HuH-7 (cell line): ENCODE measurements at places on chromosomes 3 and 15.
A peak's percentile ranks its signal among the peaks of the same experiment; 100 is the strongest.

DNA sequence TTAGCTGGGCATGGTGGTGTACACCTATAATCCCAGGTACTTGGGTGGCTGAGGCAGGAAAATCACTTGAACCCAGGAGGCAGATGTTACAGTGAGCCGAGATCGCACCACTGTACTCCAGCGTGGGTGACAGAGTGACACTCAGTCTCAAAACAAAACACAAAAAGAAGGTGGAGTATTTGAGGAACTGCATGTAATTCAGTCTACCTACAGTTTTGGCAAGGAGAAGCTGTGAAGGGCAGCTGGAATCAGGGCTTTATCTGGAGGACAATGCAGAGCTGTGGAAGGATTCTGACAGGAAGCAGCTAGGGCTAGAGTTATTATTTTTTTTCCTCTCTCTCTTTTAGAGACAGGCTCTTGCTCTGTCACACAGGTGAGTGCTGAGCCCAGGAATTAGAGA is 6.8 kb downstream of the H1-8 start:
- no peak for DNase-seq

GRCh38 chr3:192916371-192917027 is 1.2 kb downstream of the MB21D2 start:
- DNase-seq = peak; percentile 28

DNA sequence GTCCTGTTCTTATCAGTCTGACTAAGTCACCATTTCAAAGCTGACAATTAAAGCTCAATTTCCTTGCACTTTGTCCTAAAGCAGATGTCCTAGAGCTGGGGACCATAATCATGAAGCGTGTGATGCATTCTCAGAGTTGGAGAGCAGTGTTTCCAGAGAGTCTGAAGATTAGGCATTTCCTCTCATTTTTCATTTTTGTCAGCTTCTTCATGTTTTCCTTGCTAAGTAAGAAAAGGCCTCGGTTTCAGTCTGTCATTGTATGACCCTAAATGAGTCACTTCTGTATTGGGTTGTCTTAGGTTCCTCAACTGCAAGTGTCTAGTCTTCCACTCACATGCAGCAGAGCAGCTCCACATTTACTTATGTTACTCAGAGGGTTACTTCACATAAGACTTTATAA is 257.2 kb upstream of the TPRG1 start:
- DNase-seq = no peak

DNA sequence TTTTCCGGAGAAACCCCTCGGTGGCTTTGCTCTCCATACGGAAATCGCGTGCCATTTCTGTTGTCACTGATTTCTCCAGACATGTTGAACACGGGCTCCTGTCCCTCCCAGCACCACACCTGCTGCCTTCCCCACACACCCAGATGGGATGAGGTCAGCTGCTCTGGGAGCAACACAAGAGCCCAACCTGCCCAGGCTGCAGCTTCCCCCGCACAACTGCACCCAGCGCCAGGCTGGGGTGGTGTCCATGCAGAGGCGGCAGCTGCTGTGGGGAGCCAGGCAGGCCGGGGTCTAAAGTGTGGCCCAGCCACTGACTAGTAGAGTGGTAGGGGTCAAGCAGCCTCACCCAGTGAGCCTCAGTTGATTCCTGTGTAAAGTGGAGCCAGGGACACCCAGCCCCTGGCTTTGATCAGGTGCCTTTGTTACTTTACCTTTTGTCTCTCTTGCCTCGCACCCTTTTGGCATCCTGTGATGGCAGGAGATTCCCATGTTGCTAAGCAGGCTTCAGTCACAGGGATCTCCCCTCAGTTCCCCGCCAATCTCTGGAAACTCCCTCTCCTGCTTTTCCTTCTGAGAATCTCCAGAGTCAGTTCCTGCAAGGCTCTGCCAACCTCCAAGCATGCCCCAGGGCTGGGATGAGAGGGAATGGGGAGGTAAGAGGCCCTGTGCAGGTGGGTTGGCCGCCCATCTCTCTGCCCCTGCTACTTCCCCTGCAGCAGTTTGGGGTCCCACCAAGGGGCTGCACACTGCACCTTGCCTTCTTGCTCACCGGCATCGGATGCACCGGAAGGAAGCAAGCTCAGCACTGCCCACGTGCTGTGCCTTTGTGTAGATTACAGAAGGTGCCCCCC is 91.8 kb upstream of the ALDH1A3 start:
- no peak for DNase-seq

GRCh38 chr15:62346168-62346567 is 181.1 kb upstream of the C2CD4B start:
- DNase-seq = no peak

DNA sequence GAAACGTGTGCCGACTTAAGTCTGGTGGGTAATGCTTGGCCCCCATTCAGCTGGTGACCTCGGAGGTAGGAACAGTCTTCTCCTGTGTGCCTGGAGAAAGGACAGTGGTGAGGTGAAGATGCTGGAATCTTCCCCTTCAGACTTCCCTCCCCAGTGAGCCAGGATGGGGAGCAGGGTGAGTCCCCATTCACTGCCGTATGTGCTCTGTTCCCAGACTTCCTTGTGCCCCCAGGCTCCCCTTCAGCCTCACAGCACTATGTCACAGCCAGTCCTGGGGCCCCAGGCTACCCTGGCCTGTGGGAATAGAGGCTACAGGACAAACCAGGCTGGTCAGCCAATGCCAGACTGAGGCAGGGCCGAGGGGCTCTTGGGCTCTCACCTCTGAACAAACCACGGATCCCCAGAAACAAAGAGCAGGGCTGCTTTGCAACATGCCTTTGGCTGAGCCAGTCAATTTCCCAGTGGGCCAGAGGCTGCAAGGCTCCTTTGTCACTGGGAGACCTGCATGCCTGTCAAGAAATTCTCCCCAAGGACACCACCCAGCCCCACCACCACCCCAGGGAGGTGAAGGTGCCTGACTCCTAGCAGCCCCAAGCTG is 31.8 kb upstream of the HHATL start:
- no peak for DNase-seq

DNA sequence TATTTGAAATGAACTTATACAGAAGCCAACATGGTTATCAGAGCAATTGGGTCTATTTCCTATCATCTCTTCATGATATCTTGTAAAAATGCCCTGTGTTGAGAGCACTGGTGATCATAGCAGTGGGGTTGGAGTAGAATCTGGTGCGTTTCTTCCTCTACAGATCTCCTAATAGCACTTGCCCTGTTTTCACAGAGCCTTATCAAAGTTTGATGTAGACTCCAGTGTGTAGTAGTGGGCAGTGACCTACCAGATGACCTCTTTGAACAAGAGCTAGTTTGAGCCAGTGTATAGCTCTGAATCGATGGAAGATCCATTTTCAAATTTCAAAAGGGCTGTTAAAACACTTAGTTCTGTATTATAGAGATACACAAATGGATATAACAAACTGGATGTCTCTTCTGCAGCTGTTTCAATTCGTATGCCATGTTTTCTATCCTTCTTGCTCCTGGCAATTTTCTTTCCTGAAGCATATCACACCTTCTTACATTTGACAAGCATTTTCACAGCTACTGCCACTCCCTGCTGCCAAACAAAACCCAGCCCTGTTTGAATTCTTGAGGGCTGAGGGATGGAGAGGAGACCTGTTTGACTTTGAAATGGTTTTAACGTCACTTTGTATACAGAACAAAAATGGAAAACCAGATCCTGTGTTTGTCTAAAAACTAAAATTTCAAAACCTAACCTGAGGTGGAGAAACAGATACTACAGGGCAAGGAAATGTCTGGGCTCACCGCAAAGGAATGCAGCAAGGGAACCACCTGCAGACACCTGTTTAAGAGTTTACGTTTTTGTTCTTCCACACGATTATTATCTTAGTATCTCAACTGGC is 354.5 kb upstream of the TPRG1 start:
- no peak for DNase-seq

DNA sequence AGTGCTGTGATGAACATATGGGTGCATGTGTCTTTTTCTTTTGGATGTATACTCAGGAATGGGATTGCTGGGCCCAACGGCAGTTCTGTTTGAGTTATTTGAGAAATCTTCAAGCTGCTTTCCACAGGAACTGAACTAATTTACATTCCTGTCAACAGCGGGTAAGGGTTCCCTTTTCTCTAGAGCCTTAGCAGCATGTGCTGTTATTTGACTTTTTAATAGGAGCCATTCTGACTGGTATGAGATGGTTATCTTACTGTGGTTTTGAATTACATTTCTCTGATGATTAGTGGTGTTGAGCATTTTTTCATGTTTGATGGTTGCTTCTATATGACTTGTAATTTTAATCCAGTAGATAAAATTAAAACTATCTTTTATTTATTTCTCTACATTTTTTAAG is 1168.6 kb upstream of the ALCAM start:
- no peak for DNase-seq

- DNase-seq = no peak
Measured at GRCh38 chr3:107116251-107116650, 261.0 kb upstream of the CCDC54 start.

DNA sequence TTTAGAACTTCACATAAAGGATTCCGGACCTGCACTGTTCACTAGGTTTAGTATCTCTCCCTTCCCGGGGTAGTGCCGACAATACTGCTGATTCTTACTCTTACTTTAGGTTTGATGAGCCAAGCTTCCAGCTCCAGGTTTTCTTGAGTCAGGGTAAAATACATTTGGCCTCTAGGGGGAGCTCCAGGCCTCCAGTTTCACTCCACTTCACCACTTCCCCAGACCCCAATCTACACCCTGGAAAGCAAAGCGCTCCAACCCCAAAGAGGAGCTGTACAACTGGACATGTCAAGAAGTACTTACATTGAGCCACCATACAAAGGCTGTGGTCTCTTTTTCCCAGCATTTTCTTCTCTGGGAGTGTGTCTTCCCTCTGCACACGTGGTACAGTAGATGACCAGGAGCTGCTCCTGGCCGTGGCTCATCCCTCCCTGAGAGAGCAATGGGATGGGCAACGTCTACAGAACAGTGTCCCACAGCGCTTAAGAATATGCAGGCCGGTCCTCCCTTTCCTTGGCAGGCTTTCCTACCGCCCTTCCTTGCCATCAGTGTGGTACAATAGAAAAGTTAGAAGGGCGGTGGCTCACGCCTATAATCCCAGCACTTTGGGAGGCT is 93.9 kb upstream of the CCDC80 start:
- DNase-seq = peak; percentile 70

DNA sequence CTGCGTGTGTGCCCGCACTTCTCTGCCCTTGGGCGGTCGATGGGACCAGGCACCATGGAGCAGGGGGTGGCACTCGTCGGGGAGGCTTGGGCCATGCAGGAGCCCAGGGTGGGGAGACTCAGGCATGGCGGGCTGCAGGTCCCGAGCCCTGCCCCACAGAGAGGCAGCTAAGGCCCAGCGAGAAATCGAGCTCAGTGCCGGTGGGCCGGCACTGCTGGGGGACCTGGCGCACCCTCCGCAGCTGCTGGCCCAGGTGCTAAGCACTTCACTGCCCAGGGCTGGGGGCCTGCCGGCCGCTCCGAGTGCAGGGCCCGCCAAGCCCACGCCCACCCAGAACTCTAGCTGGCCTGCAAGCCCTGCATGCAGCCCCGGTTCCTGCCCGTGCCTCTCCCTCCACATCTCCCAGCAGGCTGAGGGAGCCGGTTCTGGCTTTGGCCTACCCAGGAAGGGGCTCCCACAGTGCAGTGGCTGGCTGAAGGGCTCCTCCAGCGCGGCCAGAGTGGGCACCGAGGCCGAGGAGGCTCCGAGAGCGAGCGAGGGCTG is 553 bp upstream of the RTP4 start:
- no peak for DNase-seq

DNA sequence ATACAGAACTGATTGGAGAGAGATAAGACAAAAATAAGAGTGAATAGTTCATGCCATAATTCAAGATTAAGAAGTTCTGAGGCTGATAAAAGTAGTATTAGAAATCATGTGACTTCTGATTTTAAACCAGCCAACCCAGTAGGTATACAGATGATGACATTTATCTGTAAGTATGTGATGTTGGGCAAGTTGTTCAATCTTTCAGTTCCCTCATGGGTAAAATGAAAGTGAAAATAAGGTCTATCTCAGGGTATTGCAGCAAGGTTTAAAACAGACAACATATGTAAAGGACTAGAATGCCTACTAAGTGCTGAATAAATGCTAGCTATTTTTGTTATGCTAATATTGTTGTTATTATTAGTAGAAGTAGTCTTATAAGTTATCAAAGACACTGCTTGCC is 1055.7 kb downstream of the NAALADL2 start:
- DNase-seq = no peak
